ENCODE measurements at places on chromosomes 16 and 17.

- DNase-seq: peak; percentile 92
Measured at GRCh38 chr16:24700549-24701392, 28.7 kb upstream of the TNRC6A start.

DNA sequence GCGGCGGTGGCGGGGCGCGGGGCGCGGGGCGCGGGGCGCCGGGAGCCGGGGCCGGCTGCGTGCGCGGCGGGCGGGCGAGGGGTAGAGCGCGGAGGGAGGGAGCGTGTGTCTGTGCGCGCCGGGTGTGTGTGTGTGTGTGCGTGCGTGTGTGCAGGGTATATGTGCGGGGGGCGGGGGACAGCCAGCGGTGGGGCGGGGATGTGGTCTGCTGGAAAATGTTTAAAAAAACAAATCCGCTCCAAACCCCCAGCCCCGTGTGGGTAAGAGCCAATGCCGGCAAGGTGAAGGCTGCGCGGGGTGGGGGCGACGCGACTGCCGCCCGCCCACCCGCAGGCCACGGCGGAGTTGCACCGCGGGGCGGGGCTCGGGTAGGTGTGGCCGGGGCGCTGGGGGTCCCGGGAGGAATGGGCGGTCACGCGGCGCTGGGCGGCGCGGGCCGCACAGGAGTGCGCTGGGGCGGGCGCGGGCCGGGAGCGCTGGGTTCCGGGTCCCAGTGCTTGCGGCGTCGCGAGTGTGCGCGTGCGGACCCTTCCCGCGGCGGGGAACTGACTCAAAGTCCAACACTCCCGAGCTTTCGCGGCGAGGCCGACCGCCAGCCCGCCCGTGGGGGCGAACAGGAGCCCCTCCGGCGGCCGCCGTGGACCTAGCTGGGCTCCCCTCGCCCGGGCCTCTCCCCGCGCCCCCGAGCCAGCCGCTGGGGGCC is at the start of gene CYGB:
Gene CYGB, minus strand, starts transcription at position 132 of the 703 bp plus-strand sequence. CDS start 167 bp downstream, outside the sequence.
- no peak for DNase-seq

GRCh38 chr17:39209317-39210092 is 9.4 kb downstream of the RPL19 start:
- DNase-seq: peak; percentile 35

DNA sequence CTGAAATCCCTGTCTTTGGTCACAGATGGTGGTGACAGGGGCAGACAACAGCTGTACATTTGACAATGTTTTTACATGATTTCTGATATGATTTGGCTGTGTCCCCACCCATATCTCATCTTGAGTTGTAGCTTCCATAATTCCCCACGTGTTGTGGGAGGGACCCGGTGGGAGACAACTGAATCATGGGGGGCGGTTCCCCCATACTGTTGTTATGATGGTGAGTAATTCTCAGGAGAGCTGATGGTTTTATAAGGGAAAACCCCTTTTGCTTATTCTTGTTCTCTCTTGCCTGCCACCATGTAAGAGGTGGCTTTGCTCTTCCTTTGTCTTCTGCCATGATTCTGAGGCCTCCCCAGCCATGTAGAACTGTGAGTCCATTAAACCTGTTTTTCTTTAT is 353.9 kb downstream of the CPPED1 start:
- DNase-seq: no peak

GRCh38 chr16:10162981-10163380 is 19.2 kb downstream of the GRIN2A start:
- DNase-seq: no peak

DNA sequence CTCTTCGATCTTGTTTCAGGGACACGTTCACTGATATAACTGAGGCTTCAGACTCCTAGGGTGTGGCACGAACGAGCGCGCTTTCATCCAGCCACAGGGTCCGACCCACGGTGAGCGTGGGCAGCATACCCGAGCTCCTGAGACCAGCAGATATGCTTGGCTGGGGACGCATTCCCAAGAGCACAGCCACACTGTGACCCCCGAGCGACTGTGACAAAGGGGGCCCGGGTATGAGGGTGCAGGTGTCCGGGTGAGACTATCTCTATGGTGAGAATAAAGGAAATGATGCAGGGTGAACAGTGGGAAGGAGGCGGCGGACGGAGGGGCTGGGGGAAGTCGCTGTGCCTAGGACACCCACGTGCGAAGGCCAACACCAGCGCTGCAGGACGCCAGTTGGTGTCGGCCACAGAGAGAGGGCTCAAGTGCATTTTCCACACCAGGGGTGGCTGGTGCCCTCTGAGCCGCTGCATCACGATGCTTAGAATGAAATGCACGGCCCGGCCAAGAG is 17.6 kb downstream of the RPH3AL start:
- DNase-seq: no peak

DNA sequence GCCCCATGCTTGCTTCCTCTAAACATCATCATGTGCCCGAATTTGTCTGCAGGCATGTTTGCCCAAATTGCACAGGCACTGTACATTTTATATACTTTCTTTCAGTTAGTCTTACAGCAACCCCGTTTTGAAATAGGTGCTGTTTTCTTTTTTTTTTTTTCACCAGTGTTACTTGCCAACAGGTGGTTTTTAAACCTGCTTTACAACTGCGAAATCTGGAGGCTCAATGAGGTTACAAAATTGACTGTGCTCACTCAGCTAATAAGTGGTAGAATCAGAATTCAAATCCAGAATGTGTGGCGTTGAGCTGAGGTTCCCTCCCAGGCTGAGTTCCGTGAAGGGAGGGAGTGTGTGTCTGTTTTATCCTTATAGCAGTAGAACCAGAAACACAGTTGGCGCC is 5.8 kb downstream of the PLA2G15 start:
- no peak for DNase-seq

- DNase-seq: no peak
Measured at GRCh38 chr17:28887871-28888471, 9.6 kb downstream of the FLOT2 start.

DNA sequence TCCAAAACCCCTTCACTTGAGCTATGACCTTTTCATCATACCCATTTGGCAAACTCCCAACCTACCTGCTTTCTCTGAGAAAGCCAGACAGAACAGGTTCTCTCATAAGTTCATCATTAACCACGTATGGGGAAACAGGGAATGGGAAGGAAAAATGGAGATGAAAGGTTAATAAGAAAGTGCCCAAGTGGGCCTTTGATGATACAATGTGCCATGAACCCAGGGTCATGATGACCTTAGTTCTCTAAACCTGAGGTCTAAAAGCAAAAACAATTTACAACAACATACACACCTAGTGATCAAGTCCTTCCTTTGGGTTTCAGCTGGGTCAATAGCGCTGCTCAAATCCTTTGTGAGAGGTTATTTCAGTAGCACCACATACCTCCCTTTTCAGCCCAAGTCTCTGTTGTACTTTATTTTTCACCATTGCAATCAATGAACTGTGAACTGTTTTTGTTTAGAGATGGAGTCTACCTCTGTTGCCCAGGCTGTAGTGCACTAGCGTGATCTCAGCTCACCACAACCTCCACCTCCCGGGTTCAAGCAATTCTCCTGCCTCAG is 14.5 kb upstream of the RANGRF start:
- no peak for DNase-seq

DNA sequence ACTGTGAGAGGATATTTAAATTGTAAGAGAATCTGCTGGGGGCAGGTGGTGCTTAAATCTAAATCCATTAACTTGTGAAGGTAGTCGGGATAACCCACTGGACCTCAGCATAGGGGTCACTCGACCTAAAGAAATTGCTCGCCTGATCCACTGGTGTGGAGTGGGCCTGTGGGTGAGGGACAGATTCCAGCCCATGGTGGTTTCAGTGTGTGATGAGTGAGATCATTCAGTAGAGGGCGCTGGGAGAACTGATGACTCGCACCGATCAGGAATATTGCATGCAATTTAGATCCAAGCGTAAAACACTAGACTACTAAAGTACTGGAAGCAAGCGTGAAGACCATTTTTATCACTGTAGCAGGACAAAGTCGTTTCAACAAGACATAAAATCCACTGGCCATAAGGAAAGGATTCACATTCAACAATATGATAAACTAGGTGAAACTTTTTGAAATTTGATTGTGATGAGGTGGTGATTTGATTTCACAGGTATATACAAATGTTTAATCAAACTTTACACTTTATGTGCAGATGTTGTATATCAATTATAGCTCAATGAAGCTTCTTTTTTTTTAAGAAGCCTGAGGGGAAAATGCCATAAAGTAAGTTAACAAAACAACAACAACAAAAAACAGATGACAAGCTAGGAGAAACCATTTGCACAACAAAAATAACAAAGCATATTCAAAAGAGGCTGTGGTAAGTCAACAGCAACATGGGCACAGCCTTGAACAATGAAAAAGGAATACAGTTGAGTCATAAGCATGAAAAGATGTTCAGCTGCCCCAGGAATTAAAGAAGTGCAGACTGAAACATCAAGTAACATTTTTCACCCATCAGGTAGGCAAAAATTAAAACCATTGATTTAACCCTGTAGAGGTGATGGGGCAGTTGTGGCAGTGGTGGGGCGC is 7.5 kb upstream of the TMEM170A start:
- DNase-seq: peak; percentile 56

- DNase-seq: no peak
Measured at GRCh38 chr17:50452630-50453300, 15.9 kb downstream of the CHAD start.

GRCh38 chr17:49977463-49978389 is 8.7 kb downstream of the DLX4 start:
- DNase-seq: no peak

DNA sequence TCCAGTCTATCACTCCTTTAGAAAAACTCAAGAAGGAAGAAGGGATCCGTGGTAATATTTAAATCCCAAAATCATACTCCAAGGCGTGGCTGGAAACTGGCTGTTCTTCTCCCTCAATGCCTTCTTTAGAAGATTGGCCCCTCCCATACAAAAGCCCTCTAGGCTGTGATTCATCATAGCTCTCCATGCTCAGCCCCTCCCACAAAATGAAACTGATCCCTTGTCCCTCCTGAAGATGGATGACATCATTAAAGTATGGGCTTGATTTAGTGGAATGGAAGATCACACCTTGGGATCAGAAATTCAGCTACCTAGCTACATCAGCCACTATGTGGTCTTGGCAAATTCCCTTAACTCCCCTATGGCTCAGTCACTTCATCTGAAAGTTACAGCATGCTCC is 4.1 kb downstream of the GRIN2A start:
- no peak for DNase-seq

DNA sequence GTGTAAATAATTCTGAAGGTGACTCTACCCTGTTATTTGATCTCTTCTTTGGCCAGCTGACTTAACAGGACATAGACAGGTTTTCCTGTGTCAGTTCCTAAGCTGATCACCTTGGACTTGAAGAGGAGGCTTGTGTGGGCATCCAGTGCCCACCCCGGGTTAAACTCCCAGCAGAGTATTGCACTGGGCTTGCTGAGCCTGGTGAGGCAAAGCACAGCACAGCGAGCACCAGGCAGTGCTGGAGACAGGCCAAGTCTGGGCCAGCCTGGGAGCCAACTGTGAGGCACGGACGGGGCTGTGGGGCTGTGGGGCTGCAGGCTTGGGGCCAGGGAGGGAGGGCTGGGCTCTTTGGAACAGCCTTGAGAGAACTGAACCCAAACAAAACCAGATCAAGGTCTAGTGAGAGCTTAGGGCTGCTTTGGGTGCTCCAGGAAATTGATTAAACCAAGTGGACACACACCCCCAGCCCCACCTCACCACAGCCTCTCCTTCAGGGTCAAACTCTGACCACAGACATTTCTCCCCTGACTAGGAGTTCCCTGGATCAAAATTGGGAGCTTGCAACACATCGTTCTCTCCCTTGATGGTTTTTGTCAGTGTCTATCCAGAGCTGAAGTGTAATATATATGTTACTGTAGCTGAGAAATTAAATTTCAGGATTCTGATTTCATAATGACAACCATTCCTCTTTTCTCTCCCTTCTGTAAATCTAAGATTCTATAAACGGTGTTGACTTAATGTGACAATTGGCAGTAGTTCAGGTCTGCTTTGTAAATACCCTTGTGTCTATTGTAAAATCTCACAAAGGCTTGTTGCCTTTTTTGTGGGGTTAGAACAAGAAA is 5.1 kb downstream of the STH start:
- DNase-seq: no peak

- DNase-seq: no peak
Measured at GRCh38 chr16:80066805-80067580, 466.5 kb upstream of the MAF start.

- DNase-seq: no peak
Measured at GRCh38 chr17:42177684-42178083, 3.3 kb downstream of the KCNH4 start.

DNA sequence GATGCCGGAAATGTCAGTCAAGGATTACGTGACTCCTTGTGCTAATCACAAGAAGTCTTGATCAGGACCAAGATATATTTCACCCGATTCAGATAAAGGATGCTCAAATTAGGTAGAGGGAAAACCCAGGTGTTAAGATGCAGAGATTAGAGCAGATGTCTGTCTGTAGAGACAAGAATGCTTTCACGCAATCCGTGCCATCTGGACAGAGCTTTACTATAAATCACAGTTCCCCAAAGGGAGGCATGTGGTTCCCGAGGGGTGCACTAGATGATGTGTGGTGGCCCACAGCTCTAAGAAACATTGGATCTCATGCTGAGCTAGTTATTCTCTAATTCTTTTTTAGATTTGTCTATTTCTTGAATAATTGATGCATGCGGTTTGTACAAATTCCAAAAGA is 9.8 kb upstream of the MAP3K14 start:
- DNase-seq: no peak

- no peak for DNase-seq
Measured at GRCh38 chr17:76304226-76305134, 3.6 kb downstream of the QRICH2 start.

DNA sequence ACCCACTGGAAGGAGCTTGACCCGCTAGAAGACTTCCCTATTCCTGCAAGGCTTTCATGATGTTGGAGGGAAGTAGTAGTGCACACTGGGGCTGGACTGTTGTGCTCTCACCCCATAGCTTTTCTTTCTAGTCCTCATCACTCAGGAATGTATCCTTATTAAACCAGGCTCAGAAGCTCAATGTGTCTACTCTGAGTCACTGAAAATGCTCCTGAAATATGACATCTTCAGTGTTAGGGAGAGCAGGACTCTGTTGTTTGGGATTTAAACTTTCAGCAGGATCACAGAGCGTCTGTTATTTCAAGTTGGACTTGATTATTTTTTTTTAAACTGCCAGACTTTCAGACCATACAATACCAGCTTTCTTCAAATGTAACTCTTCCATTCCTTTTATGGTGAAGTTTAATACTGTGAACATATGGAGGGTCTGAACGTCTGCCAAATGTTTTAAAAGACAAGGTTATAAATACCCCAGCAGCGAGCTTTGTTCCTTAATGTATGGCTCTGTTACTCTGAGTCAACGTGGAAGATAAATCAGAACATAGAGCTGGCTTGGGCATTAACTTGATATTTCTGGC is 257.5 kb downstream of the CDH11 start:
- DNase-seq: peak; percentile 48

DNA sequence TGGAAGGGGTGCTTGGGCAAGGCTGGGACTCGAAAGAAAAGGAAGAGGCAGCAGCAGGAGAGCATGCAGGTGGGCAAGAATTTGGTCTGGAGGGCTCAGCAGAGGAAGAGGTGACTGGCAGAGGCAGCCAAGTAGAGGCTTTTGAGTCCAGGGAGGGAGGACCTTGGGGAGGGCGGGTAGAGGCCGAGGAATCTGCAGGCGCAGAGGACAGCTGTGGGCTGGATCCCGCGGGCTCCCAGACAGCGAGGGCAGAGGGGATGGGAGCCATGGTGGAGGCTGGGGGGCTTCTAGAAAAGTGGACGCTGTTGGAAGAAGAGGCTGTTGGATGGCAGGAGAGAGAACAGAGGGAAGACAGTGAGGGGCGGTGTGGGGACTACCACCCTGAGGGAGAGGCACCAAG is 2.9 kb downstream of the APOBR start:
- DNase-seq: no peak
